ENCODE measurements at places on chromosomes 7 and 10. TPM values are rescaled to one million over a fixed set of nuclear protein-coding genes. Genes with fewer than 3 reads are reported as not detected.

HGF gene
- total RNA-seq = not detected

PIP gene
- not detected for total RNA-seq

EBLN1 gene
- total RNA-seq = not detected

LIPM gene
- not detected for total RNA-seq

CCL26 gene
- total RNA-seq = 0.39 TPM
